ENCODE measurements at places on chromosomes 7 and 10. TPM values are rescaled to one million over a fixed set of nuclear protein-coding genes. Genes with fewer than 3 reads are reported as not detected.

DNA sequence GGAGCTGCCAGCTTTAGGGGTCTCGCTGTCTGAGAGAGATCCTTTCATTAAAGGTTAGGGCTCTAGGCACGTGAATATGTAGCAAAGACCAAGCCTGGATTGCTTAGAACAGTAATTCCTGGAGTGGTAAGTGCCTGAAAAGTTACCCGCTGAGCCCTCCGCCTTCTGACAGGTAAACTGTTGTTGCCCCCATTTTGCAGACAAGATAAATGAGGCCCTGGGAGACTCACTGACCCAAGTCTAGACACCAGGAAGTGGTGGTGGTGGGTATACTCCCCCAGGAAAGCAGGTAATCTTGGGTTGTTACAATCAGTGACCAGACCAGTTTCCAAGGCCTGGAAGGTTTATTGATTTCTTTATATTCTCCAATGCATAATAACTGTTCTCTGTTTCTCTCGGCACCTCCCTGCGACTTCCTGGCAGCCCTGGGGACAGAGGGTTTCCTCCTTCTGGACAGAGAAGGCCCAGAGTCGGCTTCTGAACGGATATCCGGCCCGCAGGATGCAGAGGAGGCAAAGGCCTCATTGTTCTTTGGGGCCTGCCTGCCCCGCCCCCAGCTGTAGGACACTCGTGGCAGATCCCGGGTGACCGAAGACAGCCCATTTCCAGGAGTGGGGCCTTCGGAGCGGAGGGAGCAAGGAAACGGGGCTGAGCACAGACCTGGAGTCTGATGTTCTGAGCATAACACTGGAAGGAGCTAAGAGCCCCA, 1.3 kb upstream of the GRK5 start:
- H3K4me3 ChIP-seq = peak overlapping the region; percentile 92
- H3K27ac ChIP-seq = no peak overlapping the region
- H3K36me3 ChIP-seq = no peaks in the 10 kb centered on the region
- H3K27me3 ChIP-seq = peaks cover 12% of the 10 kb centered on the region
- no peaks in the 10 kb centered on the region for H3K4me1 ChIP-seq

DNA sequence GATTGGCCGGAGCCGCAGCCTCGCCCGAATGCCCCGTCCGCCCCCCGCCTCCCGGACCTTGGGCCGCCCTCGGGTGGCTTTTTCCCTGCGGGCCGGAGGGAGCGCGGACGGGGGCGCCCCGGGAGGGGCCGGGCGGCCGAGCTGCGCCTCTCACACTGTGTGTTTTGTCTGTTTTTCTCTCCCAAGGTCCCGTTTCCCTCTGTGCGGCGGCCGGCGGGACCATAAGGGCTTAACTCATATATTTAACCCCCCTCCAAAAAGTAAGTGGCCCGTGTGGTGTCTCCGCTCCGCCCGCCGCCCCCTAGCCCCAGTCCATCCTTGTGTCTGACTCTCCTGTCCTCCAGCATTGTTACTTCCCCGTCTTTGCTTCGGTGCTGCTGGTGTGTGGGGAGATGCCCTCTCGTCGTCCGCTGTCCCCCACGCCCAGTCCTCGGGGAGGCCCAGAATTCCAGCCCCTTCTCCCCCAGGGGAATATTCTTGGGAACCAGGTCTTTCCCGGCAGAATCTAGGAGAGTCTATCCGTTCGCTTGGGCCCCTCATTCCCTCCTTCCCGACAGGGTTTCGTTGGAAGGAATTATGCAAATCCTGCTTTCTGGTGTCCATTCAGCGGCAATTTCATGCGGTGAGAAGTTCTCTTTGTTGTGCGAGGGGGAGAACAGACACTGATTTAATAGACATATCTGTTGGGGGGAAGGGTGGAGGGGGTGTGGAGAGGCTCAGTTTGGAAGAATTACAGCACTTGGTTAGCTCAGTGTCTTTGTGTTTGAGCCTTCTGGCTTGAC, 1.3 kb downstream of the LCOR start:
- H3K4me1 ChIP-seq = no peaks in the 10 kb centered on the region
- H3K27ac ChIP-seq = no peak overlapping the region
- no peaks in the 10 kb centered on the region for H3K27me3 ChIP-seq
- DNase-seq = peak; percentile 41

MRLN gene
- total RNA-seq = not detected

SPDYE2 gene
- total RNA-seq = not detected

DNA sequence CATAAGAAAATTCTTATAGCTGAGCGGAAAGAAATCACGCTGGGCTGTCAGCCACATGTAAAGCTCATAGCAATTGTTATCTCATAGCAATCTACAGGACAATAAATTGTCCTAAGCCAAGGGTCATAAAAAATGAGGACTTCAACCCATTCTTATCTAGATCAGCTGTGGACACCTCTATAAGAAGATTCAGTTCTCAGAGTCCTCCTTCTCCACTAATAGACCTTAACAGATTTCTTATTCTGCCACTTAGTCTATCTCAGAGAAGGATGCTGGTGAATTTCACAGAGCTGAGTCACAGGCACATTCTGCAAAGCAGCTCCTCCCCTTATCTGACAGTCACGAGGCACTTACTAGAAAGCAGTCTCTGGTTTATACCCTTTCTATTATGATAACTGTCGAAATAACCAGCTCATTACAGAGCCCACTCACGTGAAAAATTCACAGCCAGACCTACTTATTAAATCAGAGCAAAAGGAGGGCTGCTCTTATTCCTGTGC, 185.3 kb upstream of the PCLO start:
- no peak overlapping the region for H3K27ac ChIP-seq
- no peaks in the 10 kb centered on the region for H3K27me3 ChIP-seq
- no peaks in the 10 kb centered on the region for H3K36me3 ChIP-seq
- no peaks in the 10 kb centered on the region for H3K4me1 ChIP-seq

- no peaks in the 10 kb centered on the region for H3K4me1 ChIP-seq
- no peaks in the 10 kb centered on the region for H3K27me3 ChIP-seq
Observed at GRCh38 chr7:147904219-147904576, 686.4 kb upstream of the C7orf33 start.

- H3K4me3 ChIP-seq = no peak overlapping the region
- H3K4me1 ChIP-seq = no peaks in the 10 kb centered on the region
- no peaks in the 10 kb centered on the region for H3K36me3 ChIP-seq
Observed at GRCh38 chr7:124575176-124575575, 190.4 kb downstream of the GPR37 start.

- H3K4me1 ChIP-seq = no peaks in the 10 kb centered on the region
- peak; percentile 13 for DNase-seq
- H3K36me3 ChIP-seq = peaks cover 13% of the 10 kb centered on the region
- H3K27me3 ChIP-seq = no peaks in the 10 kb centered on the region
Observed at GRCh38 chr10:109914966-109915365, 8.3 kb downstream of the XPNPEP1 start.

- no peaks in the 10 kb centered on the region for H3K4me1 ChIP-seq
- DNase-seq = no peak
- no peaks in the 10 kb centered on the region for H3K27me3 ChIP-seq
- no peak overlapping the region for H3K4me3 ChIP-seq
- peaks cover 49% of the 10 kb centered on the region for H3K36me3 ChIP-seq
Observed at GRCh38 chr7:6392712-6393666, 54.8 kb downstream of the DAGLB start.

DNA sequence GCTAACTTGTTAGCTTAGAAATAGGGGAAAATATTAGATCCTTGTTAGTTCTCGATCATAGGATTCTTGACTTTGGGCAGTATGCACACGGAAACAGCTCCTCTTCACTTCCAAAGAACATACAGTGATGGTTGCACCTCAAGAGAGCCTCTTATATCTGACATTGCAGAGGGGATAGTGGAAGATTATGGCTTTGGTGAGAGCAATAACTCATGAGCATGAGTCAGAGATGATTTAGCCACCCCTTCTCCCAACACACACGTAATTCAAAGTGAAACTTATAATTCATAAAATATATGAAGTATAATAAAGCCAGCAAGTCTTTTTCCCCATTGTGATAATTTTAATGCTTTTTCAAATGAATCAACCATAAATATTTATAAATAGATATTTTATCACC, 683.7 kb downstream of the POM121L12 start:
- H3K4me1 ChIP-seq = no peaks in the 10 kb centered on the region
- no peaks in the 10 kb centered on the region for H3K27me3 ChIP-seq
- no peak for DNase-seq

GRCh38 chr10:21406595-21407193, 118.8 kb downstream of the SKIDA1 start:
- no peak overlapping the region for H3K4me3 ChIP-seq
- H3K4me1 ChIP-seq = peaks cover 2% of the 10 kb centered on the region
- no peaks in the 10 kb centered on the region for H3K27me3 ChIP-seq
- no peak overlapping the region for H3K27ac ChIP-seq
- DNase-seq = no peak

Measured in H9 (cell line).